ENCODE measurements at places on chromosomes 2 and 18. TPM values are rescaled to one million over a fixed set of nuclear protein-coding genes. Genes with fewer than 3 reads are reported as not detected.

GRCh38 chr2:51068237-51068636 lies 36.3 kb upstream of the NRXN1 start:
- no peaks in the 10 kb centered on the region for H3K4me1 ChIP-seq
- H3K36me3 ChIP-seq = no peaks in the 10 kb centered on the region
- no peak overlapping the region for H3K27ac ChIP-seq
- H3K4me3 ChIP-seq = no peak overlapping the region
- DNase-seq = no peak

GRCh38 chr2:69493268-69493667 lies 56.0 kb upstream of the NFU1 start:
- no peaks in the 10 kb centered on the region for H3K27me3 ChIP-seq
- no peak overlapping the region for H3K27ac ChIP-seq
- no peak for DNase-seq
- peaks cover 17% of the 10 kb centered on the region for H3K4me1 ChIP-seq
- H3K4me3 ChIP-seq = no peak overlapping the region

- no peaks in the 10 kb centered on the region for H3K27me3 ChIP-seq
- H3K27ac ChIP-seq = no peak overlapping the region
- H3K4me1 ChIP-seq = peaks cover 11% of the 10 kb centered on the region
- no peak overlapping the region for H3K4me3 ChIP-seq
Measured at GRCh38 chr18:42258301-42258965, 303.4 kb downstream of the PIK3C3 start.

GRCh38 chr2:14615760-14616159 lies 16.8 kb upstream of the LRATD1 start:
- no peak overlapping the region for H3K27ac ChIP-seq
- H3K27me3 ChIP-seq = no peaks in the 10 kb centered on the region
- no peaks in the 10 kb centered on the region for H3K36me3 ChIP-seq
- no peak for DNase-seq
- no peak overlapping the region for H3K4me3 ChIP-seq

DNA sequence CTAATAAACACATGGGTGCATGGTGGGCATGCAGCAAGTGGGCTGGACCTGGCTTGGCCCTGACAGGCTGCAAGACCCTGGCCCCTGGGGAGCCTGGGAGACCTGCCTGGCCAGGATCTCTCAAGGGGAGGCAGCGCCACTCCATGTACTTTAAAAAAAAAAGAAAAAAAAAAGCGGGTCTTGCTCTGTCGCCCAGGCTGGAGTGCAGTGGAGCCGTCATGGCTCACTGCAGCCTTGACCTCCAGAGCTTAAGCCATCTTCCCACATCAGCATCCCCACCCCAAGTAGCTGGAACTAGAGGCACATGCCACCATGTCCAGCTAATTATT lies 29.5 kb upstream of the SEMA4C start:
- H3K4me1 ChIP-seq = no peaks in the 10 kb centered on the region
- no peak overlapping the region for H3K4me3 ChIP-seq
- H3K27me3 ChIP-seq = peaks cover 23% of the 10 kb centered on the region
- no peaks in the 10 kb centered on the region for H3K36me3 ChIP-seq
- H3K27ac ChIP-seq = no peak overlapping the region
- no peak for DNase-seq

- H3K4me1 ChIP-seq = no peaks in the 10 kb centered on the region
- H3K36me3 ChIP-seq = no peaks in the 10 kb centered on the region
- no peak overlapping the region for H3K27ac ChIP-seq
- DNase-seq = no peak
- H3K4me3 ChIP-seq = no peak overlapping the region
Measured at GRCh38 chr18:54777118-54777791, 51.0 kb upstream of the RAB27B start.

The FRZB gene
- 0.86 TPM for polyA plus RNA-seq

The FOXD4L1 gene
- 0.18 TPM for polyA plus RNA-seq

The AOX1 gene
- polyA plus RNA-seq = 18.9 TPM

The MOB4 gene
- polyA plus RNA-seq = 35.7 TPM

The NYAP2 gene
- not detected for polyA plus RNA-seq

The CIB4 gene
- not detected for polyA plus RNA-seq

The FAM237A gene
- polyA plus RNA-seq = not detected

The EDAR gene
- polyA plus RNA-seq = not detected

The SH3RF3 gene
- polyA plus RNA-seq = 0.01 TPM

All from HepG2 (cell line).